ENCODE measurements at places on chromosomes 6 and 20.

GRCh38 chr6:40907198-40907701 is 131.8 kb downstream of the UNC5CL start:
- no peak for DNase-seq

DNA sequence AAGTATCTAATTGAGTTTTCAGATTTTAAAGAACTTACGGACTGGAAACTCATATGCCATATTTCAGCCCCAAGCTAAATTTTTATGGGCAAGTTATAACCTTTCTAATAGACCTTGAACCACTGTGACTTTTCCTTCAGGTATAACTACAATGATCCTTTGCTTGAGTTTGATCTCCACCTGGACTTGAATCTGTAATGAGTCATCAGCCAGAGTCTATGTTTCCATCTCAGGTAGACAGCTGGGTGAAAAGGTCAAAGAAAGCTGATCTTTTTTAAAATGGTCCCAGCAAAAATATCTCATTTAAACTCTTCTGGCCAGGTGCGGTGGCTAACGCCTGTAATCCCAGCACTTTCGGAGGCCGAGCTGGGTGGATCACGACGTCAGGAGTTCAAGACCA is 88.4 kb upstream of the SGK1 start:
- no peak for DNase-seq

DNA sequence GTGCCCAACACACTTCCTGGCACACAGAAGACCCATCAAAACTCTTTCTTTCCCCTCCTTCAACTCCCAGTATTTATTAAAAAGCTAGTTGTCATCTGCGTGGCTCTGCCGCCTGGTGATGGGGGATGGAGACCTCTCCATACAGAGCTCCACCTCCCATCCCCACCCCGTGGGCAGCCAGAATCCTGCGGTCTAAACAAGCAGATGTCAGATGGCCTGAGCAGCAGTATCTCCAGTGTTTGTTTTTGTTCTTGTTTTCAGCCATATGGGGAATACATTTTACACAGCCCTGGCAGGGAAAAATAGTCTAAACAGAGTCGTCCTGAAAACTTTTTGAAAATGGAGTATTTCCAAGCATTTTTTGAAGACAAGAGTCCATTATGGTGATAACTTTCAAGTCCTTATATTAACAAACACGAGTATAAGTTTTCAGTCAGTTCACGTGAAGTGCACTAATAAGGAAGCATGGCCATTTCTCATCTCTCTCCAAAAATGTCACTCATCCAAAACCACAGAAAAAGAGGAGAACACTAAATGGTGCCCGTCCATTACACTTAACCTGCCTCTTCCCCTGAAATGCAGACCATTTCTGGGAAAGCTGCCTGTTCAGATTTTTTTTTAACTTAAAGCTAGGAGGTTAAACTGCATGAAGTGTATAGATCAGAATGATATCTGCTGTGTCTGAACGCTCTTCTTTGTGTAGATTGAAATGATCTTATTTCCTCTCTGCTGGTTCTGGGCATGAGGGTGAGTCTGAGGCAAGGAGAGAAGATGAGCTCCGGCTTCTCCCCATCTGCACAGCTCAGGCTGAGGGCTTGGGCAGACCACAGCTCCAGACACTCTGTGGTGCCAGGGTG is 91.0 kb downstream of the TCP11 start:
- no peak for DNase-seq

DNA sequence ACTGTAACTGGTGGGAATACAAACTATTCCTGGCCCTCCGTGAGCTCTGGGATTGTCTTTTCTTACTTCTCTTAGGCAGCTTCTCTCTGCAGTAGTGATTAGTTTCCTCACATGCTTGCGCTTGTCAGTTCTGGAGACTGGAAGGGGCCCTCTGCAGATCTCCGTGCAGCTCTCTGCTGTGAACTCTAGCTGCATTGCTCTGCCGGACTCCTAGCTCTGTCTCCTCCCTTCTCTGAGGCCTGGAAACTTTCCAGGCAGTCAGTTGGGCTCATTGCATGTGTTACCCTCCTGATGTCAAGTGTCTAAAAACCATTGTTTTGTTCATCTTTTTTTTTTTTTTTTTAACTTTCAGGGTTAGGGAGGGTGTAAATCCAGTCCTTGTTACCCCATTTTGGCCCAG is 102.3 kb downstream of the CTNNBL1 start:
- no peak for DNase-seq

GRCh38 chr20:1130058-1130694 is 11.8 kb downstream of the PSMF1 start:
- no peak for DNase-seq

DNA sequence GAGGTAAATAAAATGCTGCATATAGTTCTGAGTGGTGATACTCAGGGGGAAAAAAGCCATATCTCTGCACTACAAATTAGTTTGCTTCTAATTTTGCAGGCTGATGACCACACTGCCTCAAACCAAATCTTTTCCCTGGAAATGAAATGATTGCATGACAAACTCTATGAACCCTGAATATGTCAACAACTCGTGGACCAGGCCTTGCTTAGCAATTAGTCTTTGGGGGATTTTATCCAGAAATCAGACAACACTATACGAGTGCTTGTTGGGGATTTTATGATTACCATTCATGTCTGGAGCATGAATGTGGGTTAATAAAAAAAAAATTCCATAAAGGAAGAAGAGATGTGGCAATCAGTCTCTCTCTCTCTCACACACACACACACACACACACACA is 42.0 kb downstream of the SOBP start:
- no peak for DNase-seq

DNA sequence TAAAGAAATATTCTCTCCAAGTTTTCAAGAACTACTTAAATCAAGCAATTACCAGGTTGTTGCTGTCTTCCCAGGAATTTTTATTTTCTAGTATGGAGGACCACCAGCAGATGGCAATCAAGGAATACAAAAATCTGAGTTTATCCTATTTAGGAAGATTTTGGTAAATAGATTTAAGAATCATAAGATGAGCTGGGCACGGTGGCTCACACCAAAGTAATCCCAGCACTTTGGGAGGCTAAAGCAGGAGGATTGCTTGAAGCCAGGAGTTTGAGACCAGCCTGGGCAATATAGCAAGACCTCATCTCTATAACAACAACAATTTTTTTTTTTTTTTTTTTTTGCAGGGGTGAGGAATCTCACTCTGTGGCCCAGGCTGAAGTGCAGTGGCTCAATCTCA is 19.3 kb upstream of the SEC63 start:
- DNase-seq, result no peak

DNA sequence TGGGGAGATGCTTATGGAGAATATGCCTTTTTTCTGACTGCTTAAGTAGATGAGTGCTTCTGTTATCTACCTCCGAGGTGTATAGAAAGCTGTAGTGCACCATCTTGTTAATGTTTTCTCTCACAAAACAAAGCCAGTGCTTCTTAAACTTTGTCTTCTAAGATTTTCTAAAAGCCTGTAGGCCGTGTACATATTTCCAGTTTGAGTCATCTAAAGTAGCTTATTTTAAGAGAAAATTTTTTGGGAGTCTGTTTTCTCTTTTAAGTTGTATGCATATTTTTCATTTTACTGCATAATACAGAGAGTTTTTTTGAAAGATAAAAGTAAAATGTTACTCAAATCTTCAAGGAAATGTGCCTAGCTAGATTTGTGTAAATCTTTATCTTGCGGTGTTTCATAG is 151.7 kb downstream of the GRIK2 start:
- DNase-seq, result no peak

- no peak for DNase-seq
Measured at GRCh38 chr20:47493963-47494293, 7.8 kb upstream of the NCOA3 start.

DNA sequence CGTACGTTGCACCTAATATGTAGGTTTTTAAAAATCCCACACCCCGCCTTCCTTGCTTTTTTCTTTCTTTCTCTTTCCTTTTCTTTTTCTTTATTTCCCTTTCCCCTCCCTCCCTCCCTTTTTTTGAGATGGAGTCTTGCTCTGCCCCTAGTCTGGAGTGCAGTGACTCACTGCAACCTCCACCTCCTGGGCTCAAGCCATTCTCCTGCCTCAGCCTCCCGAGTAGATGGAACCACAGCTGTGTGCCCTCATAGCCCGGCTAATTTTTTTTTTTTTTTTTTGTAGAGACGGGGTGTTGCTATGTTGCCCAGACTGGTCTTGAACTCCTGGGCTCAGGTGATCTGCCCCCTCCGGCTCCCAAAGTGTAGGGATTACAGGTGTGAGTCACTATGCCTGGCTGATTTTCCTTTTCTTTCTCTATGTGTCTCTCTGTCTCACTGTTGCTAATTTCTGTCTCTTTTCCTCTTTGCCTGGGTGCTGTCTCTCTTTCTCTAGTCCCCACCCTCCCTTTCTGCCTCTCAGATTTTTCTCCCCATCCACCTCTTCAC is 61.2 kb downstream of the SRC start:
- DNase-seq, result no peak

DNA sequence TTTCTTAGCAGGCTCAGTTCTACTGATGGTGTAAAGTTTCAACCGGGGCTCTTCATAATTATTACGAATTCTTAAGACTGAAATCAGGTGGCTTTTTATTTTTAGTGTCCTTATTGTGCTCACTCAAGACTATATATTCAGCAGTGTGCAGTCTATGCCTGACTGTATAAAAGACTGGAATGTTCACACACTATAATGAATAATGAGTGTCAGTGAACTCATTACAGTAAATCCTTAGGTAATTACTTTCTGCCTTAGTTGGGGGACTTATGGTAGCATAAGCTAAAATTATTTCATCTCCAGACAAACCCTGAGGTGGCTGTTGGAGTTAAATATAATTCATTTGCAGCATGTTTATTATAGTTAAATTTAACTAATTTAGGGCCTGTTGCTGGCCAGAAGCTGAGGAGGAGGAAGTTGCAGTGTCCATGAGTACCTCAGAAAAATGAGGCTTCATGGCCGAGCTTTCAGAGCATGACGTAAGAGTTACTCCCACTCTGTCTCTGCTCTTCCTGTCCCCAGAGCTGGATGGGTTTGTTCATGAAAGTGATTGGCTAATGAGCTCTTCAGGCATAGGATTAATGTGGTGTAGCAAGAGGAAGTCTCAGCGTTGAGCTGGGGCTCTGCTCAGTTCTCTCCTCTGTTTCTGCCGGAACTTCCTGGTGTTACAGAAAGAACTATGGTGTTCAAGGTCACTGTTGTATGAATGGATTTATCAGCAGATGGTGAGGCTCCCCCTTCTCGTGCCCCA is 335.7 kb downstream of the NRN1 start:
- no peak for DNase-seq

- DNase-seq, result no peak
Measured at GRCh38 chr20:52291109-52291508, 99.5 kb upstream of the ZFP64 start.

- DNase-seq, result no peak
Measured at GRCh38 chr6:25866011-25866410, 8.0 kb downstream of the SLC17A3 start.

- no peak for DNase-seq
Measured at GRCh38 chr6:27608916-27609883, 136.3 kb upstream of the ZNF184 start.

- no peak for DNase-seq
Measured at GRCh38 chr6:109050012-109050411, 44.6 kb downstream of the SESN1 start.

DNA sequence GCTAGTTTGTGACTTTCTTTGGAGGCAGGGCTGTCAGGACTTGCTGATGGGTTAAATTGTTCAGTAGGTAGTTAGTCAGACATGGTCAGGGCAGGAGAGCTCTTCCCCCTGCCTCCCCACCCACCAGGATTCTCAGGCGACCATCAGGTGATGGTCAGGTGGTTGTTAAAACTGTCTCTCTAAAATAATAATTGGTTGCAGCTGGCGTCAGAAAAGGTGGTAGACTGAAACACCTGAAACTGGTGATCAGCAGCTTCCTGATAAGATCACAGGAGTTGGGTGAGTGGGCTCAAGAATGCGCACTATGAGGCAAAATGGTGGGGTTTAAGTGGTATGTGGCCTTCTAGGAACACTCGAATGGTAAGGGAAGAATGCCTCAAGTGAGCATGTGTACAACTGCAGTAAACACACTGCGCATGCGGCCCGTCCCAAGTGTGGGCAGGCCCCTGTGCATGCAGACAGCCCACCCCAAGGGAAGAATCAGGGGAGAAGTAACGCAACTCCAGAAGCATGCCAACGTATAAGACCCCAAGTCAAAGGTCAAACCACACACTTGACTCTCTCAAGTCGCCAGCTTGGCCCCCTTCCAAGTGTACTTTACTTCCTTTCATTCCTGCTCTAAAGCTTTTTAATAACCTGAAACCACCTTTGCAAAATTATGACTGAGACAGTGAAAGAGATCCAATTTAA is 7.9 kb upstream of the BLCAP start:
- DNase-seq, result no peak

DNA sequence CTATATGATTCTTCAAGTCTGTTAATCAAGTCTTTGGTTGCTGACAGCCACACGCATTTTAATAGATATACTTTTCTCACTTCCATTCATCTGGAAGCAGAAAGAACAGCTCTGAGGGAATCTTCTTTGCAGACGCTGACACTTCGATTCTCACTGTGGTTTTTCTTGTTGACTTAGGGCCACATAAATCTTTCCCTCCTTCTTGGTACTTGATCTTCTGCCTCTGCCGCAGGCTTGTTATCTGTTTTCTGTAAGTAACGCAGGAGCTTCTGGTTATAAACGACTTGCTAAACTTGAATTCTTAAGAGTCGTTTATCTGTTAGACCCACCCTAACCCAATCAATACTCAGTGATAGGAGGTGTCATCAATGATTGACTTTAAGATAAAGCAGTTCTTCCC is 268.8 kb upstream of the SULF2 start:
- no peak for DNase-seq

- no peak for DNase-seq
Measured at GRCh38 chr6:19552076-19552475, 285.1 kb upstream of the ID4 start.

DNA sequence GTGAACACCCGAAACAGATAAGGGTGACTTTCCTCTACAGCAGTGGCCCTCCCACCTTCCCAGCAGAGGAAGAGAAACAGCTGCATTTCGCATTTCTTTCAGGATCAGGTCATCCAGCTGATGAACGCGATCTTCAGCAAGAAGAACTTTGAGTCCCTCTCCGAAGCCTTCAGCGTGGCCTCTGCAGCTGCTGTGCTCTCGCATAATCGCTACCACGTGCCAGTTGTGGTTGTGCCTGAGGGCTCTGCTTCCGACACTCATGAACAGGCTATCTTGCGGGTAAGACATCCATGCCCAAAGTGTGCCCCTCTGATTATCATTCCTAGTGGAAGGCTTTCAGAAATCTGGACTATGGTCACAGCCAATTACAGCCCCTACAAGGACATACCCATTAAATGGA is 27.8 kb upstream of the MROH8 start:
- DNase-seq, result no peak

GRCh38 chr6:41901882-41902519 is 6.8 kb upstream of the USP49 start:
- peak; percentile 34 for DNase-seq

- DNase-seq, result no peak
Measured at GRCh38 chr6:16238963-16239797, 793 bp downstream of the GMPR start.

DNA sequence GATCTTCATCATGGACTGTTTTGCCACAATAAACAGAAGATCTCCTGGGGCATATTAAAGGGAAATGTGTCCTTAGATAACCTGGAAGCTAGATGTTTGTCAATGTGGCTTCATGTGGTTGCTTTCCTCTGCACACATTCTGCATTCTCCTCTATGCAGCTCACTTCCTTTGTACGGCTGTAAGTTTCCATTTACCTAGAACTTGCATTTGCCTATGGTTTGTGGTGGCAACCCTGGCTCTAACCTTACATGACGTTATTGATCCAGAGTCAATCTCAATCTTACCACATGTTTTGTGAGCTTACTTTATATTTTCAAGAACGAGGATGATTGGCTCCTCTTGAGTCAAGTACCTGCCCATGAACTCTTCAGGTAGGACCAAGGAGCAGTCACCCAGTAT is 863.1 kb downstream of the MAFB start:
- no peak for DNase-seq
